ENCODE measurements at places on chromosomes 11 and 22.

- no peak for DNase-seq
Measured at GRCh38 chr22:46076651-46077339, 73.5 kb upstream of the PPARA start.

DNA sequence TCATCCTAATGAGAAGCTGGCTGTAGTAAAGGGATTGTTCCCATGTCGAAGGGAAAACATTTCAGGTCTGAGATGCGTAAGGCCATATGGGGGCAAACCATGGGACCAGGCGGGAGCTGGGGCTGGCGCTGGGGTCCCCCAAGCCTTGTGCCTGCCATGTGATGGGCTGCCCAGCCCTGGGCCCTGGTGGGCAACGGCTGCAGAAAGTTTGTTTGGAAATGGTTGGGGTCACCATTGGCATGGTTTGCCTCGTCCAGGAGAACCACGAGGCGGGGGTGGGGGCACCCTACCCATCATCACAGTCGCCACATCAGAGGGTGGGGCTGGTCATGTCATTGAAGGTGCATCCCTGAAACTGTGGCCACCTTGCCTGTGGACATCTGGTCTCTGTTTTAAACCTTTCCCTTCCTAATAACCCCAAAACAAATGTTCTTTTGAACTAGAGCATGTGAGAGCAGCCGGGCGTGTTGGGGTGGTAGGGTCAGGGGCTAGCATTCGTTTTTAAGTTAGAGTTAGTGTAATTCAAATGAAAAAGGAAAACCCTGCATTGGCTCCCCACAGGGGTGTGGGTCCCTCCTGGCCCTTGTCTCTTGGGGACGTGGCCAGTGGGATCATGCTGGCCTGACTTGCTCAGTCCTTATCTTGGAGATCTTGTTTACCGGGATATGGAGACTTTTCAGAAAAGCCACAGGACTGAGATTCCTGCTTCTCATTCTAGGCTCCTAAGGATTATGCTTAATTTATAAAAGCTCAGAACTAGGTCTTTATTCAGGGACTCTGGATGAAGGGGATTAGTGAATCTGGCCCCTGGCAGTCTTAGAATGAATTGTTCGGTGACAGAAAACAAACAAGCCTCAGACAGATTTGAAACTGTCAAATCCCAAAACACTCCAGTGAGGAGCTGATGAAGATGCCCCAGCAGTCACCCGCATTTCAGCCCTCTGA lies 98.5 kb downstream of the CTTN start:
- DNase-seq = no peak

- DNase-seq = no peak
Measured at GRCh38 chr22:46286006-46286405, 10.7 kb upstream of the GTSE1 start.

DNA sequence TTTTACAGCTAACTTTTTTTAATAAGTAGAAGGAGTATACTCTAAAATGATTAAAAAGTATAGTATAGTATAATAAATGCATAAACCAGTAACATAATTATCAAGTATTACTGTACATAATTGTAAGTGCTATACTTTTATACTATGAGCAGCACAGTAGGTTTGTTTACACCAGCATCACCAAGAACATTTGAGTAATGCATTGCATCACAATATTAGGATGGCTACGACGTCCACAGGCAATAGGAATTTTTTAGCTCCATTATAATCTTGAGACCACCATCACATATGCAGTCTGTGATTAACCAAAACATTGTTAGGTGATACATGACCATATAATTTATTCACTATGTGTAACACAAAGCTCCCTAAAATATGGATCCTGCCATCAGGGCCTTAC lies 20.4 kb downstream of the RNF141 start:
- no peak for DNase-seq

GRCh38 chr22:42889304-42889703 lies 32.2 kb upstream of the ARFGAP3 start:
- DNase-seq = no peak

DNA sequence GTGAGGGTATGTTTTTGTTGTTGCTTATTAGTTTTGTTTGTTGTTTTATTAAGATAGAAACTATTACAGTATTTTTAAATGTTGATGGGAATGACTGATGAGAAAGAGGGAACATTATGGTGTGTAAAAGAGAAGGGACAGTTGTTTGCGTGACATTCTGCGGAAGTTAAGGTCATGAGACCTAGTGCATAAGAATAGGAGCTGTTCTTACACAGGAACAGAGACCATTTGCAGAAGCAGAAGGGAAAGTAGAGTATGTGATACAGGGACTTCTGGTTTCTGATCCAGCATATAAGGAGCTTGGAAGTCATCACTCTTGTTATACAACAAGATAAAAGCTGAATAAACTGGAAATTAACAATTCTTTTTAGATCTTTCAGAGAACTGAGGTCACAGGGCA lies 299.2 kb upstream of the API5 start:
- no peak for DNase-seq

DNA sequence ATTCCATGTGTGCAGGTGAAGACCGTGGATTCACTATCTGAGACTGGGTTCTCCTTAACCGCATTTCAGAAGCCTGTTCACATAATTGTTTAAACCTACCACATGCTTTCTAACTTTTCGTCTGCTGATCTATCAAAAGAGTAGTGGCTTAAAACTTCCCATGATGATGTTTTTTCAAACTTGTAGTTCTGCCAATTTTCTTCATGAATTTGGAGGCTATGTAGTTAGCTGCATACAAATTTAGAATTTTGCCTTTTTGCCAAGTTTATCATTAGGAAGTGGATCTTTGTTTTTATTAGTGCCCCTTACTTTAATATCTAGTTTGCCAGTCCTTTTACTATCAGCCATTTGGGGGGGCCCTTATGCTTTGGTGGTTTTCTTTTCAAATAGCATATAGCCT lies 57.5 kb upstream of the PITPNB start:
- DNase-seq = no peak

DNA sequence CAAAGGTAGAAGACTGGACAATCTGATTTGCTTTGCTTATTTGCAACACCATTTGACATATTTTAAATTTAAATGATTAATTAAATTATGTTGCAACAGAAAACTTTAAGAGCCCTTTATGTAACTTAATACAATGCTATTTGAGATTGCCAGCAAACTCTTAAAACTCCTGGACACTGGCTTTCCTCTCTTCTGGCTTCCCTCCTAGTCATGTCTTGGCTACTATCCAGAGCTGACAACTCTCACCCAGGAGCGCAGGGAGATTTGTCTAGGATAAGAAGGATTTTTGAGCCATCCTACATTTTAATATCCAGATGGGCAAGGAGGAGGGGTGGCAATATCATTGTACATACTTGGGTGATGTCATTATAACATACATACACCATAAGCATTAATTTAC lies 134.3 kb downstream of the ELP4 start:
- no peak for DNase-seq

DNA sequence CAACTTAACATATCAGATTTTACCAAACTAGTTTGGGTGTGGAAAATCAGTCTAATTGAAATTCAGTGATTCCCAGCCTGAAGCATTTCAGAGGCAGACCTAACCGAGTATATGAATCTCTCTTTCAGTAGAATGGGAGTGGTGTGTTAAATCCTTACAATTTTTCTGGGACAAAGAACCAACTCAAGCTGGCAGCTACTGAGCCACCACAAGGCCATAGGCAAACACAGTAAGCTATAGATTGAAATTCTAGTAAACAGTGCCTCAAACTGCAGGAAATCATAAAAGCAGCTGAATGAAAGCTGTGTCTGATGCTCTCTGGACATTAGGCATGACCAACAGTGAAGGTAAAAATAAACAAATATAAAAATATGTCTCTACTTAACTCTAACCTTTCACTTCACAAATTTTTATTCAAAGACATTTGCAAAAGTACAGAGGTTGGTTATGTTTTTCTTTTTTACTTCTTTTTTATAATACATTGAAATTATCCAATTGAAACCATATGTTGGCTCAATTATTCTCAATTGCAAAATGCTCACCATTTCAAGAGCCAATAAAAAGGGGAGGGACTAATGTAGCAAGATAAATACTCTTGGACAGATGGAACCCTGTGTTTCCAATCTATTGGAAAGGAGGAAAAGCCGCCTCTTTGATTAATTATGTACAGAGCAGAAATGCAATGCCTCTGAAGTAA lies 35.8 kb upstream of the FIBIN start:
- no peak for DNase-seq

DNA sequence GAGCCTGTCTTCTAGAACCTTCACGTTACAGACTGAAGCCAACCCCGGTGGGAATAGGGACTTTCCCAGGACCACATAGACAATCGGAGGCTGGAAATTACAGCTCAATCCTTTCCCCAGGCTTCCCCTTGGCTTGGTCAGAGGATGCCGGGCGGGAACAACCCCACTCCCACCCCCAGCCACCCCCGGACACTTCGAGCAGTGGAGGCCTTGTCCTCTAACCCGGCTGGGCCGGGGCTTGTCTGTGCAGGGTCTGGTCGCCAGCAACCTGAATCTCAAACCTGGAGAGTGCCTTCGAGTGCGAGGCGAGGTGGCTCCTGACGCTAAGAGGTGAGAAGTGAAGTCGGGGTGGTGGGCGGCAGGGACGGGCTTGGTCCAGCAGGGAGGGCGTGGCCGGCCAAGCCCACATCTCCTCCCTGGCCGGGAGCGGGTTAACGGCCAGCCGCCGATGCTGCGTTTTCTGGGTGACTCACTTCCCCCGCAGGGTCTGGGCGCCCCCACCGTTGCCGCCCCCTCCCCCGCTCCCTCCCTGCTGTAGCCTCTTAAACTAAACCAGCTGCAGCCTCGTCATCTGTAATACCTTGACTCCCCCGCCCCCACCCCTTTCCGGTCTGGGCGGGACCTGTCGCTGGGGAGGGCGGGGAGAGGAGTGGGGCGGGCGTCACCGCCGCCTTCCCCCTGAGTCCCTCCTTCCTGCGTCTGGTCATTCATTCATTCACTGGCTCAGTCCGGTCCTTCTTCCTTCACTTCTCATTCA lies 1.5 kb downstream of the LGALS1 start:
- DNase-seq = peak; percentile 80

- DNase-seq = no peak
Measured at GRCh38 chr11:67076202-67076601, 19.6 kb downstream of the RHOD start.

GRCh38 chr22:46931881-46932280 lies 169.4 kb downstream of the TBC1D22A start:
- no peak for DNase-seq

DNA sequence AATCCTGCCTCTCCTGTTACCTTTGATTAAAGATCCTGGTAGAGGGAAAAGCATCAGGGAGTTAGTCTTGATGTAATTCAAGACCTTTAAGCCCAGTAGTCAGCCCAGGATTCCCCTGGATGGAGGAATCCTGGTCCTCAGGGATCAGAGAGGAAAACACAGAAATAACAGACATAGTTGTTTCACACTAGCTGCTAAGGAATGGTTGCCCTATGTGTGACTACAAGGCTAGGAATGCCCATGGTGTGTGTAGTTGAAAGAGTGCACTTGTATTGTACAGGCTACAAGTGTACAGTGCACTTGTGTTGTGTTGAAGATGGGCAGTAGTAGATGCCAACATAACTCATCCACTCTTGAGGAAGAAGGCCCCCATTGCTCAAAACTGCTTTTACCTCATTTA lies 226.8 kb downstream of the AASDHPPT start:
- DNase-seq = no peak

GRCh38 chr11:71931245-71931602 lies 2.4 kb downstream of the RNF121 start:
- DNase-seq = no peak

DNA sequence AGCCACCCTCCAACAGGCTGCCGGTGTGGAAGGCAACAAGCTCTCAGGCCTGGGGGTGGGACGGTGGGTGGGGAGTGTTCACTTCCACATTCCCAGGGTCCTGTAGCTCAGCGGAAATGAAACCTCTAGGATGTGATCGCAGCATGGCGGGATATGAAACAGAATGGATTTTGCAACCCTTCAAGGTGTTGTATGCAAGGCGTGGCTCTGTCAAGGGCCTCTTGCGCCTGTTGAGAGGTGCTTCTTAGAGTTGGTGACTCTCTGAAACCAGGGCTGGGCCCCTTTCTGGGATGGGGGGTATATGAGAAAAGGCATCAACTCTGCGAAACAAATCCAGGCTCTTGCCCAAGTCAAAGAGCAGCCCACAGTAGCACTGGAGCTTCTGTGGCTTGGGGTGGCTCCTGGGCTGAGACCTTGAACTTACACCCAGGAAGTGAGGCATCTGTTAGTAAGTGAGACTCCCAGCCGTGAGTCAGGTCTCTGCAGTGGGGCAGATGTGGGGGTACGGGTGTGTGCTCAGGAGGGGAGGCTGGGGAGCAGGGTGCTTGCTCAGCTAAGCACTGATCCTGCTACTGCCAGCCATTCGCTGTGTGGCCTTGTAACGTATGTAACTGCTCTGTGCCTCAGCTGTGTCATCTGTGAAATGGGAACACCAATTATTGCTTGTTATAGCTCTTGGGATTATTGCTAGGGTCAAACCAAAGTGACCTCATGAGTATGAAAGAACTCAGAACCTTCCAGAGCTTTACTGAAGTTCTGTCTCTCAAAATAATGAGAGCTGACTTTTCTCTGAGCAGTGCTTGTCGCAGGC lies 28.3 kb downstream of the NECTIN1 start:
- no peak for DNase-seq

GRCh38 chr11:77806415-77806814 lies 14.1 kb downstream of the RSF1 start:
- DNase-seq = no peak

DNA sequence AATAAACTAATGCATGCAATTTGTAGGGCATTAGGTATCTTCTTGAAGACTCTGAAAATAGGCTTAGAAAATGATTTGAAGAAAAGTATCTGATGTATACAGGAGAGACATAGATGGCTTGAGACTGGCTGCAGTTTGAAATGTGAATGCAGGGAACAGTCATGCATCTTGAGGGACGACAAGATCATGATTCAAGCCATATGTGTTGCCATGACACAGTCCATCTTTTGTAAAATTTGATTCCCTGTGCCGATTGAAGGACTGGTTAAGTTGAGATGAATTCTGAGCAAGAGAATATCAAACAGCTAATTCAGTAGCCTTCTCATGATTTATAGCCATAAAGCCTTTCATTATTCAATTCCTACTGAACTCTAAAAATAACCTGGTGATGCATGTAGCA lies 231.6 kb downstream of the CASP12 start:
- no peak for DNase-seq

- no peak for DNase-seq
Measured at GRCh38 chr11:112425121-112425520, 164.5 kb upstream of the PLET1 start.

- no peak for DNase-seq
Measured at GRCh38 chr22:40056154-40056553, 61.4 kb downstream of the FAM83F start.

GRCh38 chr11:65424205-65425104 lies 1.9 kb downstream of the NEAT1 start:
- DNase-seq = peak; percentile 90

DNA sequence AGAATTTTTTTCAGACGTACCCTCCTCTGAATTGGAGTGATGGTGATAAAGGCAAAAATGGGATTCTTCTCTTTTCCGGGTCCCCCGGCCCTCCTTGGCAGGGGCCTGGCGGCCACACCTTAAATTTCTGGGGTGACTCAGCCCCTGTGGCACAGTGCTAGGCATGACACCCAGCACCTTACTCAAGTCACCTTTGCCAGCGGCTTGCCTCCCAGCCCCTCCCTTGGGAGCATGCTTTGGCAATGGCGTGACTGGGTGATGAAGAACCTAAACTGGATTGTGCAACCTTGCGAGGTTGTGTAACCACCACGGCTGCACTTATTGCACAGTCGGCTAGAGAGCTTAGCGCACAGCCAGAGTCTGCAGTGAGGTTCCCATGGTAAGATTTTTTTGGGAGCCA lies 16.2 kb upstream of the LDLRAD3 start:
- no peak for DNase-seq

- DNase-seq = no peak
Measured at GRCh38 chr22:36922105-36922608, 8.7 kb downstream of the CSF2RB start.

Measured in stimulated activated effector memory CD8-positive, alpha-beta T cell treated with anti-CD3 and anti-CD28 coated beads, Interleukin-12 subunit alpha, Interleukin-12 subunit beta, amount 100 ng/mL, for 72 hours (primary cell).